ENCODE measurements at places on chromosomes 13 and 19.

DNA sequence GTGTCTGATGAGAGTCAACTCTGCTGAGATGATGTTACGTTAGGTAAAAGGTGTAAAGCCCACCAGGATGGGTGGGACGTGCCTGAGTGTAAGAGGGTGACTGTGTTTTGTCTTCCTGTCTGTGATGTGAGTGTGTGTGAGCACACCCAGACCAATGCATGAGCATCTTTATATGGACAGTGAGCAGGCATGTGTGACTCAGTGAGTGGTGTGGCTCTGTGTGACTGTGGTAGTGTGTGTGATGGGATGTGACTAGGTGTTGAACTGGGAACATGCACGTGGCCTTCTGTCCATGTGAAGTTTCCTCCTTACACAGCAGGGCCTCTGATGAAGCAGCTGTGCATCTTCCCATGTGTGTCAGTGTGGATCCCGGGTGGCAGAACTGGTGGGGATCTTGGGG lies 17.8 kb upstream of the LGALS16 start:
- DNase-seq = no peak

DNA sequence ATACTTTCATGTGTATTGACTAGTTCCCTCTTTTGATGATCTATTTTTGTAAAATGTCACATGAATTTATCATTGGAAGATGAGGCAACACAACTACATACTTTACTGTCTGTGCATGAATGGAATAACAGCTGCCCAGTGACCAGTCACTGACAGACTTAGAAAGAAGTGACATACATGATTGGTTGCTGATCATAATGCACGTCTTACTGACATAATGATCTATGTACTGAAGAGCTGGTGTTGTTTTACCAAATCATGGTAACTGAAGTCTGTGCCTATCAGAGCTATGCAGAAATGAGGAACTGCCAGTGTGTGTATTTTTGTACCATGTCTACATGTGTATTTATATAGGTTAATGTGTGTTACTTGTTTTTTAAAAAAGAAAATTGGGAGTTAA lies 26.5 kb downstream of the GPR18 start:
- DNase-seq = no peak

- DNase-seq = no peak
These were observed 538 bp downstream of the ZNF428 start for GRCh38 chr19:43618921-43619261.

GRCh38 chr13:27857282-27857681 lies 62.5 kb upstream of the PDX1 start:
- DNase-seq = no peak

GRCh38 chr13:110206185-110206584 lies 100.8 kb downstream of the COL4A1 start:
- no peak for DNase-seq

GRCh38 chr13:20425819-20426219 lies 99.8 kb downstream of the CRYL1 start:
- DNase-seq = no peak

- DNase-seq = no peak
These were observed 712 bp downstream of the BBC3 start for GRCh38 chr19:47230054-47230920.

DNA sequence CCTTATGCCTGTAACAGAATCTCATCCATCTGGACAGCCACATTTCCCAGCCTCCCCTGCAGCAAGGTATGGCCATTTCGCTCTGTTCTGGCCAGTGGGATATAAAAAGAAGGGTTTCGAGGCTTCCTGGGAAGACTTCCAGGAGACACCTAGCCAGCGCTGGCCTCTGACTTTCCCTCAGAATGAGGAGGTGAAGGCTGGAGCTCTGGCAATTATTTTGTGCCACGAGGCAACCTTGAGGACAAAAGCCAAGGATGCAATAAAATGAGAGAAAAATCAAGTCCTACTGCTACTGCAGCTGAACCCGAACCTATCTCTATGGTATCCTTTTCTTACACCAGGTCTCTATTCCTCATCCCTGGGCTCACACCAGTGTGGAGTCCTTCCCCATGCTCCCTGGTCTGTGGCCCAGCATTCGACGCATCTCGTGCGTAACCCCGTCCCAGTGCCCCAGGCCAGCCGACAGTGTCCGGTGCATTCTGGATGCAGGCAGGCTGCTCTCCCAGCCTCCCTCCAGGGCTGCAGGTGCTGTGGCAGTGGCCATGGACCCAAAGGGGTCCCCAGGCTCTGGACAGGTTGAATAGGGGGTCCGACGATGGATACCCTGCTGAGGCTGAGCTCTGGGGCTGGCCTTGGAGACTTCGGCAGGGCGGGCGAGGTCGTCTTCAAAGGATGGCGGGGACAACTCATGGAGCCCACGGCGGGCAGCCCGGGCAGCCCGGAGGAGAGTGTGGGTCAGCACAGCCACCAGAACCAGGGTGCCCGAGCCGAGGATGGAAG lies 12.2 kb downstream of the TMEM221 start:
- no peak for DNase-seq

GRCh38 chr13:83532809-83533208 lies 349.5 kb downstream of the SLITRK1 start:
- no peak for DNase-seq

GRCh38 chr19:47465957-47466356 lies 5.7 kb downstream of the SLC8A2 start:
- DNase-seq = no peak

DNA sequence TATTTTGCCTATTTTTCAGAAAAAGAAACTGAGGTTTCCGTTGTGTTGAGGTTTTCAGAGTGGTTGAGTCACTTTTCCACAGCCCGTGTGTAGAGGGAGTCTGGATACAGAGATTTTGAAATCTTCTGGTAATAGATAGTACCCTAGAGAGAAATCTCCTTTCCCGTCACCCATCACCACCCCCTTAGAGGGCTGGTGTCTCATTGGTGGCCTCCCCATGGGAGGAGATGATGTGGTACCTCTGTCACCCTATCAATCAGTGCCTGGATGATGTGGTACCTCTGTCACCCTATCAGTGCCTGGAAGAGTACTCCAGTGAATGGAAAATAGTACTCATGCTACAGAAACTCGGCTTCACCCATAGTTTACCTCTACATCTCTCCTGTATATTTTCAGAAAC lies 42.2 kb upstream of the SERP2 start:
- no peak for DNase-seq

- no peak for DNase-seq
These were observed 322.9 kb downstream of the GPC6 start for GRCh38 chr13:93549326-93550005.

DNA sequence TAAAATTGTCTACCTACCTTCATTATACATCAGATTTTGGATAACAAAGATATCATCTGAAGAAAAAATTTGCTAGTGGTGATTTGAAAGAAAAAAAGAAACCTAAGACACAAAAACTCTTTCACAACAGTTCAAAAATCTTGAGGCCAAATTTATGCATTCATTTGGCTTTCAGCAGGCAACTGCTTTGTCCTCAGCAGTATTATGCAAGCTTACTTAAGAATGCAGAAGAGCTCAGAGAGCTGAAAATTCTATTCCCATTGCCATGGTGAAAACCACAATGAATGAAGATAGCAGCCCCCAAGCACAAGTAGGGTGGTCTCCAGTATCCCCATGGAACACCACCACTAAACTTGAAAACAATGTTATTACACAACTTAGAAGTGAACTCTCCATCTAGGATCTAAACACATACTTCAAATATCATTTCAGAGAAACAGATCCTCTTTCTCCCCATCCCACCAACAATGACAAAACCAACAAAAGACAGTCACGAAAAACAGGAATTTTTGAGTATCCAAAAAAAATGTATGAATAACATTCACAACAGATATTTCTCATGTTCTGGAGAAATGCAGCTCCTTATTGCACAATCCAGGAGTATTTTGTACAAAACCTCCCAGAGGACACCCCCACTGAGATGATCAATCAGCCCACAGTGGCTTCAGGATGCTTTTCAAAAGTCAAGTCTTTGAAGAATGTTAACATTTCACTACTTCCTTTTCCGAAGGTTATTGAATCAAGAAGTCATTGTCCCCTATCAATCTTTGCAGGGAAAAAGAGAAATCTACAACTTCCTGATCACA lies 192.7 kb downstream of the LHFPL6 start:
- no peak for DNase-seq

DNA sequence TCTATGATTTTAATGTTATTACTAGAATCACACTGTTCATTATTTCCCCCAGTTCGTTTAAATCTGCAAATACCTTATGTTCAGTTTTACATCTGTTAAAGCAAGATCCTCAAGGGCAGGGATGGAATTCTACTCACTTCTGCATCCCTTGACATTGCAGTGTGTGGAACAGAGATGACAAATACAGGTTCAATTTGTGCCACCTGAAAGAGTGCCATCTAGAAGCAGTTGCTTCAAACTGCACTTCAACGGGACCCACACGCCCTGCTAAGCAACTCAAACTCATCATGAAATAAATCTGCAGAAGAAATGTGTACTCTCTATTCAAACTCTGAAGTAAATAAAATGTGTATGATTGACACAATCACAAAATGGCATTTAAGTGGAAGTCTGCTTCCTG lies 44.5 kb downstream of the RUBCNL start:
- DNase-seq = no peak

GRCh38 chr19:45768655-45768983 lies 433 bp downstream of the SIX5 start:
- no peak for DNase-seq

- no peak for DNase-seq
These were observed 168.0 kb downstream of the TNFSF13B start for GRCh38 chr13:108437496-108437895.
